ENCODE measurements at places on chromosomes 5 and 9.

DNA sequence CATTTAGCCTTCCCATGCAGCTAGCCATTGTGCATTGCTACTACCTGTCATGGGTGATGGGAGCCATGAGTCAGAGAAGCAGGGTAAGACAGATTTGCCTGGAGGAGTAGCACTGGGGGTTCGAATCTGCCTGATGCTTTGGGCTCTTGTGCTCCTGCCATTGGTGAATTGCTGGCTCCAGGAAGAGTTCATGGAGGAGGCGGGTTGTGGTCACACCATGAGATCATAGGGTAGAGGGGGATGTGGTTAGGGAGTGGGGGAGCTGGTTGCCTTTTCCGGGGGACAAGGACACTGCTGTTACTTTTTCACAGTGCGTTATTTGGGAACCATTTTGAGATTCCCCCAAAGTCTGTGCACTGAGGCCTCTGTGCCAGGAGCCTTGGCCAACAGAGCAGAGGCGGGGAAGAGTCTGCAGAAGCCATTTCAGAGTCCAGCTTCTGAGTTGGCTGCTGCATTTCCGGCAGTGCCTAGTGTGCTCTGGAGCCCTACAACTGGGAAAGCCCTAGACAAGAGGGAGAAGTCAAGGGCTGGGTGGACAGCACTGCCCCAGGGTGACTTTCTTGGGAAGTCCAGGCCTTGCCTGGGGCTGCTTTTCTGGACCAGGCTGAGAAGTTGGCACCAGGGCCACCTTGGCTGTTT is 6.2 kb downstream of the ANGPTL2 start:
- DNase-seq = no peak

GRCh38 chr9:26775391-26775790 is 117.2 kb downstream of the CAAP1 start:
- no peak for DNase-seq

DNA sequence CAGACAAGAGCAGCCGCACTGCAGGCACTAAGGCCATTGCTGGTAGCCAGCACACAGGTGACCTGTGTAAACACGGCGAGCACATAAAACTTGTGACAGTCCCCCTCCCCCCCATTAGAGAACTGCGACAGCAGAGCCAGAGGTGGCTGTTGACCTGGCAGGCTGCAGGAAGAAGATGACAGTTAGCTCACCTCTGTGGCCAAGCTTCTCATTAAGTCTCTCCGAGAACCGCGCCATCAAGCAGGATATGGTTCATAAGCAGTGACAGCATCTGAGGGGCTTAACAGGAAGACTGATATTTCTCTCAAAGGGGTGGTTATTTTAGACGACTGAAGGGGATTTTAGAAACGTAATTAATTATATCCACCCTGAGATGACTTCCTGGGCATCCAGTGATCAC is 5.2 kb downstream of the SURF4 start:
- DNase-seq = no peak

DNA sequence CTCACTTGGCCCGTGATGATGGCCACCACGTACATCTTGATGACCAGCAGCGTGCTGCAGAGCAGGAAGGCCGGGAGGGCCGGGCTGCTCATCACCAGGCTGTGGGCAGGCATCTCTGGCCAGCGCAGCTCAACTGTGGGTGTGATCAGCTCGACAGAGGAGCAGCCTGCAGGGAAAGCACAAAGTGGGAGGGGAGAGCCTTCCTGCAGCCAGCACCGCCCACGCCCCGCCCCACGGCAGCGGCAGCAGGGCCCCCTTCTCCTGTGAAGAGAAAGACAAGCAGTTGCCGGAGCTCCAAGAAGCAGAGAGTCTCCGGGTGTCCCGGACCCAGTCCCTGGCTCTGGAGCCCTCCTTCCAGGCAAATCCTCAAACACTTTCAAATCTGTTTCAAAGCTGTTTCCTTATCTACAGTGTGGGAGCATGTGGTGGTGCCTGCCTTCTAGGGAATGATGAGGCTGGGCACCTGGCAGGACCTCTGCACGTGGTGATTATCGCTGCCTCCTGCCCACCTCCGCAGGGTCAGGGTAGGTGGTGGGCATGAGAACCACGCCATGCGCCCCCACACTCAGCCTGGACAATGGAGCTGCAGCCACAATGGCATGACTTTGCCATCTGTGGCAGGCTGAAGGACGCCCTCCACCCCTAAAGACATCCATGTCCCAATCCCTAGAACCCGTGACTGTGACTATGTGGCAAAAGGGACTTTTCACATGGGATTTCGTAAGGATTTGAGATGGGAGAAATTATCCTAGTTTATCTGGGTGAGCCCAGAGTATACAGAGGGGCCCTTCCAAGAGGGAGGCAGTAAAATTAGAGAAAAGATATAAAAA is at the start of gene PTGES:
PTGES (minus strand) TSS at position 143 of the 830 bp plus-strand sequence; CDS start at position 113, 30 bp downstream.
- peak; percentile 35 for DNase-seq

- no peak for DNase-seq
Observed at GRCh38 chr5:7218141-7218540, 177.8 kb upstream of the ADCY2 start.

DNA sequence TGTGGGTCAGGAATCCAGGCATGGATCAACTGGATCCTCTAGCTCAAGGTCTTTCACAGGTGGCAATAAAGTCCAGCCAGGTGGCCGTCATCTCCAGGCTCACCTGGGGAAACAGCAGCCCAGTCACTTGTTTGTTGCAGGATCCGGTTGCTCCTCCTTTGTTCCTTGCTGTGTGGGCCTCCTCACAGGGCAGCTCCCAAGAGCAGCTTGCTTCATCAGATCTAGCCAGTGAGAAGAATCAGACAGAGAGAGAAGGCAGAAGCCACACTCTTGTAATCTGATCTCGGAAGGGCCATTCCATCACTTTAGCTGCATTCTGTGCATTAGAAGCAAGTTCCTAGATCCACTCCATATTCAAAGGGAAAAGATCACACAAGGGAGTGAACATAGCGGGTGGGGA is 3.2 kb upstream of the HSD17B3 start:
- DNase-seq = no peak

DNA sequence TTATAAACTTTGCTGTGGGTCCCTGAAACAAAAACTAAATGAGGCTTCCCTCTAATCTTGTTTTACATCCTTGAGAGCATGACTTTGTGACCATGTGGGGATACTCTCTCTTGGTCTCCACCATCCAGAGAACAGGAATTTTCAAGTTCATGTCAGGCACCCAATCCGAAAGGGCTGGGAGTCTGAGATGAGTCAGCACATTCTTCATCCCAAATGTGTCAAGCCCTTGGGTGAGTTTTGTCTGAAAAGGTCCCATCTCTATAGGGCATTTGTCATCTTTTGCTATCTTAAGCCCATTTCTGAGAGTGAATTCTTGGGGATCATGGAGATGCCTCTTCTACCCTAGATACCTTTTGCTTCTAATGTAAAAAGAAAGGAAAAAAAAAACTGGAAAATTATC is 26.9 kb upstream of the RAPGEF6 start:
- no peak for DNase-seq

GRCh38 chr9:83219924-83220438 is 157.0 kb upstream of the RASEF start:
- DNase-seq = no peak

DNA sequence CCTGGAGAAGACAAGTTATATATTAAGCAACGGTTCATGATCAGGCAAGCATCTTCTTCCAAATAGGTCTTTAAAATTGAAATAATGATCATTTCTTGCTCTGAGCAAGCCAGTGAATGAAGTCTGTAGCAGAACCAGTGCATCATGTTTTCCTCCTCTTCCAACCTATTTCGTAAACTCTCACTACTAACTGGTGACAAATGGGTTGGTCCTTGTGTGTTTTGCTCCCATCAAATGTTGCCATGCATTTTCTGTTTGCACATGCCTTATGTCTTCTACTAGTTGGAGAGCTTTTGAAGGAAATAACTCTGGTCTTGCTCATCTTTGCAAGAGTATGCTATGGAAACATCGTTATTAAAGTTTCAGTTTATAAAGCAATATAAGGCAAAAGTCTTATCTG is 37.2 kb upstream of the SPDL1 start:
- no peak for DNase-seq

DNA sequence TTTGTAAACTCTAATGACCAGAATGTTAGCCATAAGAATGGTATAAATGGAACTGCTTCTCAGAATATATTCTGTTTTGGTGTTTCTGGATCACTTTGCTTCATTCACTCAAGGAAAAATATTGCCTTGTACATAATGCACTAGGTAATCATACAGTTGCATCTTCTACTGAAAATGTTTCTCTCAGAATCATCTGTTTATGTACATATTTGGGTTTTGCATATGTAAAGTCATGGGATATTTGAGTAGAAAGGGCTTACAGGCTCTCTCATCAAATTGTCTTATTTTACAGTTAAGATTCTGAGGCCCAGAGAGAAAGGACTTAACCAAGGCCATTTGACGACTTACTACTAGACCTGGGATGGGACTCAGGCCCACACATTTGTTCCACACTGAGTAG is 97.8 kb upstream of the PALM2AKAP2 start:
- DNase-seq = no peak

DNA sequence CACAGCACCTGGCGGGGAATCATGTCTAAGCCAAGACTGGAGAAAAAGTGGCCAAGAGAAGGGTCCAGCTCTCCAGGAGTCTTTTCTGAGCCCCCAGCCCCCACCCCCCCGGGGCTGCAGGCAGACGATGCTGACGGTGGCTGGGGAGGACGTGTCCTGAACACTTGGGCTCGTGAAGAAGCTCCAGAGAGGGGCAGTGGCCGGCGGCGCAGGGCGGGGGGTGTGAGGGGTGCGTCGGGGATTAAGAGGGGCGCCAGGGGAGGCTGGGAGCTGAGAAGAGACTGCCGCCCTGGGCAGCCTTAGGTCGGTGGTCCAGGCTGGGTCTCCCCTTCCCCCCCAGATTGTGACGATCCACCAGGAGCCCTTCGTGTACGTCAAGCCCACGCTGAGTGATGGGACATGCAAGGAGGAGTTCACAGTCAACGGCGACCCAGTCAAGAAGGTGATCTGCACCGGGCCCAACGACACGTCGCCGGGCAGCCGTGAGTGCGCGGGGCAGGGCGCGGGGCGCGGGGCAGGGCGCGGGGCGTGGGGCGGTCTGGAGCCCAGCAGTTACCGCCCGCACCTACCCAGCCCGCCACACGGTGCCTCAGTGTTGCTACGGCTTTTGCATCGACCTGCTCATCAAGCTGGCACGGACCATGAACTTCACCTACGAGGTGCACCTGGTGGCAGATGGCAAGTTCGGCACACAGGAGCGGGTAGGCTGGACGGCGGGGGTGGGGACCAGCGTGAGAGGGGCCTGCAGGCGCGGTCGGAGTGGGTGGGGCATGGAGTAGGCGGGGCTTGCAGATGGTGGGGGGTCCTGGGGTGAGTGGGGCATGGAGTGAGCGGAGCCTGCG is 8.9 kb downstream of the LRRC26 start:
- no peak for DNase-seq

DNA sequence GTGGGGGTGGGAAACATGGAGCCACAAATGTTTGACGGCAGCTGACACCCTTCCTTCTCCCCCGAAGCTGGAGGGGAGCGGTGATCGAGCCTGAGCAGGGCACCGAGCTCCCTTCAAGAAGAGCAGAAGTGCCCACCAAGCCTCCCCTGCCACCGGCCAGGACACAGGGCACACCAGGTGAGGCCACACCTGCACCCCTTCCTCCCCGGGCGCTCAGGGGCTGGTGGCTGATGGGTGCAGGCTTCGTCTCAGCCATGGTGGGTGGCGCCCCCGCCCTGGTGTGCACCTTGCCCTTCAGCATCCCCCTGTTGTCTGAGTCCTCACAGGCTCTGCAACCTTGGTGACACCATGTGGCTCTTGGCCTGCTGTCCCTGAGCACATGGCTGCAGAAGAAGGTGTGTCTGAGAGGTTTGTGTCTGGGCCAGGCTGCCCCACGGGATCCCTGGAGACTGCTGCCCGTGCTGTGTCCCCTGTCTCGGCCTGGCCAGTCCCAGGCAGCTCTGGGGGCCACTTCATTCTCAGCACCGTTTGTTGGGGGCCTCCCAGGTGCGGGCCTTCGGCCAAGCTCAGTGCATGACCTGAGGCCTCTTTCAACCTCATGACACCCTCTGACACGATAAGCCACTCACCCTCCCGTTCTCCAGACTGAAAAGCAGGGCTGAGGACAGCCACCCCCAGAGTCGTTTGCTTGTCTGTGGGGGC is 11.1 kb downstream of the MAN1B1 start:
- no peak for DNase-seq

- no peak for DNase-seq
Observed at GRCh38 chr9:71737455-71737854, 30.9 kb downstream of the CEMIP2 start.

- no peak for DNase-seq
Observed at GRCh38 chr9:14418941-14419937, 105.3 kb upstream of the NFIB start.

GRCh38 chr5:62115014-62115413 is 191.0 kb upstream of the KIF2A start:
- DNase-seq = no peak

GRCh38 chr5:61184708-61185107 is 22.4 kb upstream of the SMIM15 start:
- DNase-seq = no peak

DNA sequence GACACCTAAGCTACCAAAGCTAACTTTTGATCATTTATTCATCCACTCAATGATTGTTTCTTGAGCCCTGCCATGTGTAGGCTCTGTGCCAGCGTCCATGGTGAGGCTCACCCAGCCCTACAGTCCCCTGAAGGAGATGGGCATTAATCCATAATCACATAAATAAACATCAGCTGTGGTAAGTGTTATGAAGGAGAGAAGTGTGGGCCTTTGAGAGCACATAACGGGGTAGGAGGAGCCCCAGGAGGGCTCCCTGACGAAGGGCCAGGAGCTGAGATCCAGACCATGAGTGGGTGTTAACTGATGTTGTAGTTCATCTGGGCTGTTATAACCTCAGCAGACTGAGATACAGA is 53.9 kb upstream of the AFAP1L1 start:
- no peak for DNase-seq

GRCh38 chr9:94872083-94872833 is 145.8 kb downstream of the AOPEP start:
- no peak for DNase-seq

GRCh38 chr5:108720391-108720790 is 27.3 kb upstream of the FER start:
- DNase-seq = no peak

DNA sequence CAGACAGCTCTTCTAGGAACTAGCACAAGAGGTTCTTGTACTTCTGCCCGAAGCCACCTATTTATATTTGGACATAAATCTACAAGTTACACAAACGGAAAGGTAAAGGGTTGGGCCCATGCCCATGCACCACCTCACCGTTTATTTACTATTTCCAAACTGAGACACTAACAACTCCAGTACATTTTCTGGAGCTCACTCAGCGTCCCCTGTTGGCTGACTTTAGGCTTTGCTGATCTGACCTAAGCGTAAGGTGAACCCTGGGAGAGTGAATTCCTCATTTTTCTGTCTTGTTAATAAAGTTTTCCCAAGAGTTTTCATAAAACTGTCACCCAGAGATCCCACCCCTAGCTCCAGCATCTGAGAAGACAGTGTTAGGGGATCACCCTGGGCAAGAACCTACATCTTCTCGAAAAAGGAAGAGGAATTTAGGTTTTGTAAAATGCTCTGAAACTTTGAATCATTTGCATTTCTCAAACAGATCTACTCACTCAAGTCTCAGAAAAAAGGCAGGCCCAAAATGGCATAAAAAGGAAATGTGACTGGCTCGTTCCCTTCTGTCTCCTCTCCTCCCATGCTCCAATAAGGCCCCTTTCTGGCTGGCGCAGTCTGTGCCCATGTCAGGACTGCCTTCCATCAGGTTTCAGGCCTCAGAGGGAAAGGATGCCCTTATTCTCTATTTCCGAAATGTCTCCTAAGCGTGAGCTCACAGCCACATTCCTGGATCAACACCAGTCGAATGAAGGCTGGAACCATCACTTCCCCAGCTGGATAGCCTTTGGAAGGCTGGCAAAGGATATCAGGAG is 201.3 kb downstream of the FANCC start:
- DNase-seq = no peak

- no peak for DNase-seq
Observed at GRCh38 chr9:79695531-79696175, 123.9 kb downstream of the TLE4 start.
